Activated naive CD8-positive, alpha-beta T cell treated with anti-CD3 and anti-CD28 coated beads for 36 hours (primary cell): ENCODE measurements at places on chromosomes 4 and X. TPM values are rescaled to one million over a fixed set of nuclear protein-coding genes. Genes with fewer than 3 reads are reported as not detected.

GRCh38 chr4:40253906-40254305 is 57.1 kb downstream of the RHOH start:
- DNase-seq, result no peak
- H3K27ac ChIP-seq, result peak overlapping the region; percentile 83
- H3K4me3 ChIP-seq, result peak overlapping the region; percentile 55
- peaks cover 78% of the 10 kb centered on the region for H3K4me1 ChIP-seq
- H3K27me3 ChIP-seq, result no peaks in the 10 kb centered on the region

GRCh38 chr4:7192252-7193029 is at the start of gene SORCS2:
SORCS2 (plus strand) TSS chr4:7192538.
- H3K27me3 ChIP-seq, result peaks cover 49% of the 10 kb centered on the region
- H3K27ac ChIP-seq, result no peak within 1 kb of the TSS
- no peaks in the 10 kb centered on the region for H3K36me3 ChIP-seq
- no peaks in the 10 kb centered on the region for H3K4me1 ChIP-seq

- no peak overlapping the region for H3K4me3 ChIP-seq
- DNase-seq, result no peak
- H3K4me1 ChIP-seq, result no peaks in the 10 kb centered on the region
- H3K27ac ChIP-seq, result no peak overlapping the region
Measured at GRCh38 chr4:72283357-72283756, 251.6 kb downstream of the NPFFR2 start.

DNA sequence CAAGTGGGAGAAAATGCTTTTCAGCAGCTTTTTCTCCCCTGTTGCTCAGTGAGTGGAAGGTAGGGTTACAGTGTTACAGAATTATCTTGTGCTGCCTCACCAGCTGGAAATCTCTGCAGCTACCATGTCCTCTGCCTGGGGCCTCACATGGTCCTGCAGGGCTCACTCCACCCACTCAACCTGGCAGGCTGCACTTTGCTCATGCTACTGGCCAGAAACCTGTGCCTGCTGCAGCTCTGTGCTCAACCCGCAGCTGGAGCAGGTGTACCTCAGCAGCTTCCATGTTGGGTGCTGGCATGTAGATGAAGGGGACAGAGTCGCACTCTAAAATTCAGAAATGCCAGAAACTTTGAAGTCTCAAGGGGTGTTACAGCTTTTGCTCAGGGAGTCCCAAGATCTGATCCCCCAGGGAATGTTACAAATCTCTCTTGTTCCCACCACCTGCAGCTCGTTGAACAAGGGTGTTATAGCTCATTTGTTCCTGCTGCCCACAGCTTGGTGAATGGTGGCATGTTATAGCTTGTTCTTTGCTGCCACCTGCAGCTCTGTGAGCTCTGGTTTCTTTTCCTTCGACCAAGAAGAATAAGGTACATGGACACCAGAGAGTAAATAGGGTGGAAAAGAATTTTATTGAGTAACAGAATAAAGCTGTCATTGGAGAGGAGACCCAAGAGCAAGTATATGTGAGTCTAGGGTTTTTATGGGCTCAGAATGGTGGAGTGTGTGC is 845.8 kb downstream of the TECRL start:
- no peak for DNase-seq
- H3K4me3 ChIP-seq, result no peak overlapping the region
- H3K36me3 ChIP-seq, result no peaks in the 10 kb centered on the region

Gene ARR3
- not detected for total RNA-seq

Gene ABCG2
- 0.66 TPM for total RNA-seq

Gene MAGEC2
- not detected for total RNA-seq

Gene ARHGAP36
- not detected for total RNA-seq
